Inflammatory macrophage treated with lipopolysaccharide for 4 hours (primary cell): ENCODE measurements at places on chromosomes 6 and 20.
A peak's percentile ranks its signal among the peaks of the same experiment; 100 is the strongest.

GRCh38 chr6:136403110-136403980 is 113.7 kb upstream of the BCLAF1 start:
- peak; percentile 92 for DNase-seq

- no peak for DNase-seq
Observed at GRCh38 chr6:28489366-28490204, 26.0 kb downstream of the GPX6 start.

DNA sequence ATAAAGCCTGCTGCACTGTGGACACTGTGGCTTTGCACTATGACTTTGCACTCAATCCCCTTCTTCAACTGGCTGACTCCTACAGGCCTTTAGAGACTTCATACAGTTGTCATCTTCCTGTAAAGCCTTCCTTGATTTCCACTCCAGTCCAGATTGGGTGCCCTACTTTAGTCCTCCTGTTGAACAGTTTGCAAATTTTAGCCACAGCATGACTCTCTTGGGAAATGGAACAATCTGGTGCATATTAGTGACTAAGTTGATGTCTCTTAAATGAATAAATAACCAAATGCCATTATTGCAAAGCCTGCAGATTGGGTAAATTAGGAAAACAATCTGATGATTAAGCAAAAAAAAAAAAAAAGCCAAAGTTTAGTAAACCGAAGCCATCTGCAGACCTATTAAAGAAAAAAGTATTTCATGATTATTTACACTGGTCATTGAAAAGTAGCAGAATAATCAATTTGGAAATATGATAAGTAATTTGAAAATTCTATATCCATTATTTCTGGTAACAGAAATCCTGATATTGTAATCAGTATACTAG is 12.6 kb downstream of the PLCB4 start:
- DNase-seq = no peak

DNA sequence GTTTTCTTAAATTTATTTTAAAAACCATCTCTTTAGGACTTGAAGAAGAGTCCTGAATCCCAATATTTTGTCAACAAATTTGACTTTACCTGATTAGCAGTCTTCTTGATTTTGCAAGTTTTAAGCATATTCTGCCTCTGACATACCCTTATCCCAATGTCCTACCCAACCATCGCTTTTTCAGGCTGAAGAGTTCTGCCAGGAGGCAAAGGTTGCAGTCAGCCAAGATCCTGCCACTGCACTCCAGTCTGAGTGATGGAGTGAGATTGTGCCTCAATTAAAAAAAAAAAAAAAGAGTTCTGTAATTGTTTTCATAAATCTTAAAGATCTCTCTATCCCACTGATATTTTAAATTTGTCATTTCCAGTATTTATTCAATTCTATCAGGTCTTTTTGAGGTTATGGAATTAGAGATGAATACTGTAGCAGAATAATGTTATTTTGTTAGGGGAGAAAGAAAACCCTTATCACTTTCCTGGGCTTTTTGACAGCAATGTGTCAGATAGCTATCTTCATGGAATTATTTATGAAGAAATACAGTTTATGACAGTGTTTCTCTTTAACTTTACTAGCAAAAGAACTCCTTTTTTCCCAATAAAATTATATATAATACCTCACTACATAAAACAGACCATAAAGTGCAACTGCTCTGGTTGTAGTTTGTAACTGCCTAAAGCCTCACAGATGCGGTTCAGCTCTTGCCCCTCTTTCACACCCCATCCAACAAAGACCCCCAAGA is 78.2 kb downstream of the IBTK start:
- no peak for DNase-seq

- DNase-seq = no peak
Observed at GRCh38 chr20:49865559-49865958, 49.8 kb downstream of the SPATA2 start.
